BJ (cell line): ENCODE measurements at places on chromosomes 3 and 15. TPM values are rescaled to one million over a fixed set of nuclear protein-coding genes. Genes with fewer than 3 reads are reported as not detected.

Gene C3orf38
- 8.3 and 17.7 TPM in 2 replicates for polyA plus RNA-seq

Gene RTP4
- 0.12 and 0.16 TPM in 2 replicates for polyA plus RNA-seq

Gene ITGA11
- 47.2 and 72.7 TPM in 2 replicates for polyA plus RNA-seq

Gene RHCG
- polyA plus RNA-seq, result not detected in 2 replicates

Gene TRIM59
- 10.3 and 17.2 TPM in 2 replicates for polyA plus RNA-seq

Gene HCLS1
- polyA plus RNA-seq, result 3.5 and 3.7 TPM in 2 replicates
